HS-5 (cell line): ENCODE measurements at places on chromosomes 13 and 19.

- no peak for DNase-seq
Observed at GRCh38 chr19:5062799-5063198, 93.9 kb downstream of the KDM4B start.

DNA sequence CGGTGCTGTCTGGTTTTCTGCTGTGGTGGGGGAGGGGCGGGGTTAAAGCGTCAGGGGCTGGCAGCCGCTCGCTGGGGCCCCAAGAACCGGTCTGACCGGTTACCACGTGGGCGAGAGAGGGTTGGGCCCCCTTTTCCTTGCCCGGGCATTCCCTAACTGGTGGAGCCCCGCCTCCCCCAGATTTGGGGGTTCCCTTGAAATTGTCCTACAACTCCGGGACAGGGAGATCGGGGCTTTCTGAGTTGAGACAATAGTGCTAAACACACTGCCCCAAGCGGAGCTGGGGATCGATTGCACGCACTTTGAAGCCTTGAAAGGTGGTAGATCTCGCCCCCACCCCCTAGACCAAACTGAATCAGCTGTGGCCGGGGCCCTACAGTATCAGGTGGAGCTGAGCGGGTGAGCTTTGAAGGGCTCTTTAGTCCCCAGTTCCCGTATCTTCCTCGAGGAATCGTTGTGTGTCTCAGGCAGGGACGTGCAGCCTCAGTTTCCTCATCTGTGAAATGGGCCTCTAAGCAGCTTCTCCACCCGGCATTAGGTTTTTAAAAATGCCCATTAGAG lies 4.8 kb downstream of the IER2 start:
- no peak for DNase-seq

DNA sequence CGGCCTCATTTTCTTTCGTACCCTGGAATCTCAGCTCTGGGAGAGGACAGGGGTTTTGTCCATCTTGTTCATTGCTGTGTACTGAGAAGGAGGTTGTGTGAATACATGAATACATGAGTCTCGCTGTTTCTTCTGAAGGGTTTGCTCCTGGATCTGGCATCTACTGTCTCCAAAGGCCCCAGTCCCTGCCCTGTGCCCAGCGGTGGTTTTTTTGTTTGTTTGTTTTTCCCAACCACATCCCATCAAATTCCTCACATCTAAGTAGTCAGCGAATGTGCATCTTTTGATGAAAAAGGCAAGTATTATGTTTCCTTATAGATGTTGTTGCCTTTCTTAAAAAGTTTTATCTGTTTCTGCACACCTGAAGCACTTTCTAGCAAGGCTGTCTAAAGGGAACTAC lies 12.5 kb downstream of the DCAF15 start:
- DNase-seq, result no peak

GRCh38 chr13:45630791-45631190 lies 15.3 kb upstream of the ERICH6B start:
- no peak for DNase-seq

DNA sequence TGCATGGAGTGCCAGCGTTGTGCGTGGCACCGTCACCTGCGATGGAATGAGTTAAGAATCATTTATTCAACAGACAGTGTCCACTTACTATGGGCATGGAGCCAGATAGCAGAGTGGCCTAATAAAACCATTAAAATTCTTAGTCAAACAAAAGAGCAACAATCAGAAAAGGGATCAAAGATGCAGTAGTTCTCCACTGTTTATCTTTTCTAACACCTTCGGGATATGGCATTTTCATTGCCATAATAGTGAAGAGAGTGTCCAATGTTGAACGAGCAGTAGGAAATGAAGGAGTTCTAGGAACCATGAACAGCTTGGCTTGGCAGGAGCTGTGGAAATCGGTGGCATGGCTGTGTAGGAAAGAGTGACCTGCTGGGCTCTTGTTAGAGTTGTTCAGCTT lies 2.0 kb downstream of the TNFSF11 start:
- no peak for DNase-seq

- DNase-seq, result no peak
Observed at GRCh38 chr19:15871570-15871969, 26.3 kb downstream of the CYP4F2 start.

DNA sequence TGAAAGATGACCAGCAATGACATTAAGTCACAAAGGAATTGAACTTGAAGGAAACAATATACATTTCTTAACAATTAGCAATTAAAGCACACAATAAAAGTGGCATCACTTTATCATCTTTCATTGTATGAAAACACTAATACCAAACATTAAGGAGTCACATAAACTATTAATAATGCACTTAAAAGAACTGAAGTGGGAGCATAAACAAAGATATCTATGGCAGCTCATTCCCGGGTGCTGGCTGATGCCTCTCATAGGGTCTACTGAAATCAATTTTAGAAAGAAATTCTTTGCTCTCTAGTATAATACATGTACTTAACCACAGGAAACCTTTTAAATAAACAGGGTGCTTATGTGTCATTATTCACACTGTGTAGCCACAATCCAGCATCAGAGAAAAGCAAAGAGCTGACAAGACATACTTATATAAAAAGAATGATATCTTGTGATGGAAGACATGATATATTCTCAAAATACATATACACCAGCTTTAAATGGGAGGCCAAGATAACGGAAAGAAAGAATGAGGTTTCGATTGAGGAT lies 1207.8 kb downstream of the EFNB2 start:
- DNase-seq, result no peak

DNA sequence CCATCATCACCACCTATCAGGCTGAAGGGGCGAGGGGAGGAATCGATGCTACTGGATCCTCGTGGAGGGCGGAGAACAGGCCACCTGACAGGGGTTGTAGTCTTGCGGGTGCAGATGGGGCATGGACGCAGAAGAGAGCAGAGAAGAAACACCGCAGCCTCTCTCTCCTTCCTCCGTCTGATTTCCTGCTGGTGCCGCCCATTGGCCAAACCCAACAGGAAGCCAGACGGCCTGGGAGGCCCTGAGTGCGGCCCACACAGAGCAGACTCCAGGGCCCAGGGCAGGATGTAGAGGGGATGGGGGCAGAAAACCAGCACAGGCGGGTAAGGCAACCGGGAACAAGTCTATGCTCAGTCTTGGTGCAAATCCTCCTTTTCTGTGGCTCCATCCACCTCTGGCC lies 15.4 kb downstream of the CEBPA start:
- no peak for DNase-seq

- no peak for DNase-seq
Observed at GRCh38 chr13:108266321-108266990, 3.1 kb upstream of the TNFSF13B start.

- DNase-seq, result no peak
Observed at GRCh38 chr19:16002406-16003384, 53.9 kb downstream of the OR10H4 start.
